C1 segment of cervical spinal cord (tissue), 14 donors: ENCODE measurements at places on chromosomes 16 and 17.

GRCh38 chr16:13178318-13178717, 276.9 kb downstream of the SHISA9 start:
- DNase-seq = no peak

- DNase-seq = no peak
Observed at GRCh38 chr17:55405600-55405999, 16.0 kb downstream of the MMD start.

DNA sequence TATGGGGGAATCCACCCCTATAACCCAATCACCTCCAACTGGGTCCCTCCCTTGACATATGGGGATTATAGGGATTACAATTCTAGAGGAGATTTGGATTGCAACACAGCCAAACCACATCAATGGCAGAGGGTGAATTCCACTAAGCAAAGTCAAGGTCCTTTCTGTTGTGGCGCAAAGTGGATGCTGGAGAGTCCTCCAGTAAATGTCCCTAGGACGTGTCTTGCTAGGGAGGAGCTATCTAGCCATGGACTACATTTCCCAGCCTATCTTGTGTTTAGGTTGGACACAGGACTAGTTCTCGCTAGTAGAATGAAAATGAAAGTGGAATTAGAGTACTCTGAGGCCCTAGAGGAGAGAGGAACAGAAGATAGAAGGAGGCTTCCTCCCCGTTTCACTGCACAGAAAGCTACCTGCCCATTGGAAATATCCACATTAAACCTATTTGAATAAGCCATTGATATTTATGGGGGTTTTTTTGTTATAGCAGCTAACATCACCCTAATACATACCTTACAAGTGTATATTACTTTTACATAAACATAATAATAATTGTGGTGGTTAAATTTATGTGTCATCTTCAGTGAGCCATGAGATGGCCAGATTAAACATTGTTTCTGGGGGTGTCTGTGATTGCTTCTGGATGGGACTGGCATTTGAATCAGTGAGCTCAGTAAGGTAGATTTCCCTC, 56.7 kb upstream of the ERCC4 start:
- DNase-seq = no peak

DNA sequence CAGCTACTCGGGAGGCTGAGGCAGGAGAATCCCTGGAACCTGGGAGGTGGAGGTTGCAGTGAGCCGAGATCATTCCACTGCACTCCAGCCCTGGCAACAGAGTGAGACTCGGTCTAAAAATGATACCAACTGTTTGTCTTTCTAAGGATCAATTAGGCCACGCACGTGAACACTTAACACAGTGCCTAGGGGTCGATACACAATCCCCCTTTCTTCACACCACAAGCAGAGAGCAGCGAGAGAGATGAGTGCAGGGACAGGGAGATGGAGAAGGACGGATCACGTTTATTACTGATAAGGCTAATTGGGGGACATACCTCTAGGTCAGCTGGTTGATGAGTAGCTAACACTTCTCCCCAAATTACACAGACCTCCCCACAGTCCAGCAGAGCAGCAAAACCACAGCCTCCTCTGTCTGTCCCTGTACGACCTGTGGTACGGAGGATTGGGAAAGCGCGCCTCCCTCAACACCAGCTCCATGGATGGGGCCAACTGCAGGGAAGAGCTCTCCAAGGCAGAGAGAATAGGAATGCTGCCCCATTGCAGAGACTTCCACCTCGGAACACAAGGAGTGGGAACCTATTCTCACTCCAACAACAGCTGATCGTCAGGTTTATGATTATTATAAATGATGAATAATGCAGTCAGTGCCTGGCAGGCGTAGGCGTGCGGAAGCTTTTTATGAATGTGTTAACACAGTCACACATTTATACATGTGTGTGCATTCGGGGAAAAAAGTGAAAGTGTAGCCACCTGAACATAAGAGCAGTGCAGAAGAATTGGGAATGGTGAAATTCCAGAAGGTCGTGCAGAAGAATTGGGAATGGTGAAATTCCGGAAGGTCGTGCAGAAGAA, 155.1 kb downstream of the C16orf95 start:
- no peak for DNase-seq

- DNase-seq = no peak
Observed at GRCh38 chr17:36920032-36921005, 17.0 kb upstream of the LHX1 start.

GRCh38 chr17:44353672-44354331, 8.7 kb downstream of the GRN start:
- DNase-seq = no peak

- DNase-seq = no peak
Observed at GRCh38 chr17:31052187-31052889, 42.4 kb upstream of the NF1 start.

- DNase-seq = no peak
Observed at GRCh38 chr17:38328620-38329019, 15.1 kb downstream of the GPR179 start.

- no peak for DNase-seq
Observed at GRCh38 chr16:16096121-16096857, 127.0 kb downstream of the ABCC6 start.
